Effector CD8-positive, alpha-beta T cell (primary cell): ENCODE measurements at places on chromosomes 16 and 17.

DNA sequence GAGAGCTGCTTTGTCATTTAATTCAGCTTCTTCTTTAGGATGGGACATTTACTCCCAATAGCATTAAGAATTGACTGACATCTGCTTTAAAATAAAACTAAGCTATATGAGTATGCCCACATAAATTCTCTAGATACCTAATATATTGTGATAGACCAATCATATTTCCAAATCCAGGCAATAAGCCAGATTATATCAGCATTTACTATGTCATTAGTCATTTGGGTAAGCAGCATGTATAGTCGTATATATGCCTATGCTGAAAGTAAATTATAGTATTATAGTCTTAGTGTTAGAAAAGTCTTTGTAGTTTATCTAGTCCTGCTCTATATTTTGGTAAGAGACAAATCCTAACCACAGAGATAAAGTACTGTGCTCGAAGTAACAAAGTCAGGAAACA lies 958.1 kb downstream of the KCNJ2 start:
- no peak for DNase-seq

DNA sequence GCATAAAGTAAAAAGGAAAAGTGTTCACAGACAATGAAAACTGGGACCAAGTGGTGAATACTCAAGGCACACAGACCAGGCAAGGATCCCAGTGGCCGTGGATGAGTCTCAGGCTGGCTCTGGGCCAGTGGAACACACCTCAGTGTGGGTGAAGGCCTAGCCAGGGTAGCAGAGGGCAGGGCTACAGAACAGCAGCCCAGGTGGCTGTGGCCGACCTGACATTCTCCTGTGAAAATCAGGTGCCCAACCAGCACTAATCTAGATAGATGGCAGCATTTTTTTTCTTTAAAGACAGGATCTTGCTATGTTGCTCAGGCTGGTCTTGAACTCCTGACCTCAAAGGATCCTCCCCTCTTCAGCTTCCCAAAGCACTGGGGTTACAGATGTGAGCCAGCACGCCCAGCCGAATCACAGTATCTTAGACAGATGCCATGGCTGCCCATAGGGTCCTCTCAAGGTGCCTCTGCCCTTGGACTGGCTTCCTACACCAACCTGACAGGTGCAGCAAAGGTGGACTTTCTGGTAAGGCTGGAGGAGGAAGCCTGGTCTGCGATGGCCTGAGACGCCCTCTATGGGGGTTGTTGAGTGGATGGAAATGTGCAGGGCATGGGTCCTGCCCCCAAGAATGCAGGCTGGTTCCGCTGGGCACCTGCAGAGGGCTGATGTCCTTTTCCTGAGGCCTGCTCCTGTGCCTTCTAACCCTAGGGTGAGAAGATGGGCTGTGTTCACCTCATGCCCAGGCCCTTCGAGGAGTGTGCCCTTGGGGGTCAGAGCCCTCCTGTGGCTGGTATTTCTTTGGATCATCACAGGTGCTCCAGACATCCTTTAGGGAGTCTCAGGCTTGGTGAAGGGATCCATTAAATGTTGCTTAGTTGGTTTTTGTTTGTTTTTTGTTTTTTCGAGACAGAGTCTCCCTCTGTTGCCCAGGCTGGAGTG lies 3.8 kb upstream of the P4HB start:
- DNase-seq: no peak

DNA sequence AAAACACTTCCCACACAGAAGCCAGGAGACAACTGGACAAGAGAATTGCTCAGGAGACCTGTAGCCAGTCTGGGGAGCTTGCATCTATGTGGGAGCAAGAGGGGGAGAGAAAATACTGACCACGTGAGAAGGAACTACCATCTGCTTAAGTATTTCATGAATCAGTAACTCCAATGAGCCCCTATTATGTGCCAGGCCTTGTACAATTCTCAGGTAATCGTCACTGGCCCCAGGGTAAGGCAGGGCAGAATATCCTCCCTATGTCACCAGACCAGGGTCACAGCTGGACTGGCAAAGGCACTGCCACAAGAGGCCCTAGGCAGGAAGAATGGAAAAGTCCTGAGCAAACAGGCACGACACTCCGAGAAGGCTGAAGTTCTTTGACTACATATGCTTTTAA lies 25.9 kb downstream of the USP7 start:
- DNase-seq: no peak

DNA sequence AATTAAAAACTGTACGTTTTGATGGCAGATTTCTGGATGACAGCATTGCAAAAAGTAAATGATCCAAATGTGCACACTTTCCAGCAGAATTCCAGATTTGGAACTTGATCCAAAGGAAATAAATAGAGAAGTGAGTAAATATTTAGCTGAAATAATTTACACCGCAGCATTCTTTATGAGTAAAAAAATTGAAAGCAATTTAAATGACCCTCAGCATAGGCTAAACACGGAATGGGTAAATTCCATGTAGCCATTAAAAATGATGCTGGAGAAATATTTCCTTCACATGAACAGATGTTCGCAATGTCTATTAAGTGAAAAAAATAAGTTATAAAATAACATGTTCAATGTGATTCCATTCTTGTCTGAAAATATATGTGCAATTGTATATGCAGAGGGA lies 424.8 kb downstream of the HS3ST3B1 start:
- no peak for DNase-seq
